Fibroblast of mammary gland (primary cell): ENCODE measurements at places on chromosomes 7 and 10.

DNA sequence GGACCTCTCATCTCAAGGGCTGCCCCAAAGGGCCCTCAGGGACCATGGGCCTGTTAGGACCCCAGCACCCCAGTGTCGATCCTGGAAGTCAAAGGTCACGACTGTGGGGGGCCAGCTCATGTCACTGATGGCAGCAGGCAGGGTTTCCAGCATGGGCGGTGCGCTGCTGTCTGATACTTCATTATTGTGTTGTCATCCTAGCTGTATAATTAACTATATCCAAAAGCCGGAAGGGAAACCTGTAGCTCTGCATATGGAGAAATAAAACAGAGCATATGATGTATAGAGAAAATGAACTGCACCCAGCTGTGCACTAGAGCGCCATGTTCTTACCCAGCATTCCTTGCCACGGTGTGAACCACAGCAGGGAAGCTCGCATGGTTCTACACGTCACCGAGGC lies 196.3 kb downstream of the EBF3 start:
- DNase-seq: no peak

GRCh38 chr10:29794776-29795611 lies 160.2 kb upstream of the SVIL start:
- DNase-seq: no peak

- no peak for DNase-seq
These were observed 4.9 kb downstream of the ITGA8 start for GRCh38 chr10:15714847-15715246.

DNA sequence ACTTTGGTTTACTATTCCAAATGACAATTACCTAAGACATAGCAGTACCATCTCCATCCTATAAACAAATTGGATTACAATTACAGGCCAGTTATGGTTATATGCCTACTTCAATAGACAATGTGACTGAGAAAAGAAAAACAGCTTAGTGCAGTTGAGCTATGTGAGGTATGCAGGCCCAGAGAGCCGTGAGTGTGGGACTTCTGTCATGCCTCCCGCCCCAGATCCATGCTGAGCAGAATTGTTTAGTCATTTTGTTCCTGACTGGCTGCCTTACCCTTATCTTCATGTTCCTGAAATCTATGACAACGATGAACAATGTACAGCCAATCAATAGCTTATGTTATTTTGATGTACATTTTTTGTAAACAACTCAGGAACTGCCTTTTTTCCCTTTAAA lies 21.7 kb downstream of the LARP4B start:
- DNase-seq: no peak

DNA sequence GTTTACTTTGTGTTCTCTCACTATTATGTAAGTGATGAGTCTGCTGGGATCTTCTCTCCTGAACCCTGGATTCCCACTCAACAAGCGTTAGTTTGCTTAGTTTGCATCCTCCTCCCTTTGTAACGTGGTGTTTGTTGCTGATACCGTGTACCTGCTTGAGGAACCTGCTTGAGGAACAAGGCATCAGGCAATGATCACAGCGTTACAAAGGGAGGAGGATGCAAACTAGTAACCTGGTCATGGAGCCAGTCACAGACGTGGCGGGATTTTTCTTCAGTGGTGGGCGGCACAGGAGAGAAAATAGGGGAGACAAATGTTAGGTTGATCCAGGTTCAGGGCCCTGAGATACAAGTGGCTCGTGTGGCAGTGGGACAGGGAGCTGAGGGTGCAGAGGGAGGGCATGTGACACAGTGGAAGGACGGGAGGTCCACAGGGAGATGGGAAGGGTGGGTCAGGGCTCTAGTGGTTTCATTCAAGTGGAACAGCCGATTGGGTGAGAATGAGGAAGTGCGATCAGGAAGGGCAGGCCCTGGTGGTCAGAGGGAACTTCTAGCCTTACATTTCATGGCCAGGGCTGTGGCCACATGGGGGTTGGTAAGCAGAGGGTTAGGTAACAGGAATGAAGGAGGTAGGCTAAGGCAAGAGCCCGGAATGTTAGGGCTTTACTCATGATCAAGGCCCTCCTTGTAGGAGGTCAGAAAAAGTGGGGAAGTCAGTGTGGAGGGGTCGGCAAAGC lies 38.0 kb downstream of the SNX10 start:
- no peak for DNase-seq

- no peak for DNase-seq
These were observed 41.5 kb downstream of the TET1 start for GRCh38 chr10:68601501-68602265.

- DNase-seq: no peak
These were observed 6.5 kb downstream of the INPP5A start for GRCh38 chr10:132543916-132544743.

DNA sequence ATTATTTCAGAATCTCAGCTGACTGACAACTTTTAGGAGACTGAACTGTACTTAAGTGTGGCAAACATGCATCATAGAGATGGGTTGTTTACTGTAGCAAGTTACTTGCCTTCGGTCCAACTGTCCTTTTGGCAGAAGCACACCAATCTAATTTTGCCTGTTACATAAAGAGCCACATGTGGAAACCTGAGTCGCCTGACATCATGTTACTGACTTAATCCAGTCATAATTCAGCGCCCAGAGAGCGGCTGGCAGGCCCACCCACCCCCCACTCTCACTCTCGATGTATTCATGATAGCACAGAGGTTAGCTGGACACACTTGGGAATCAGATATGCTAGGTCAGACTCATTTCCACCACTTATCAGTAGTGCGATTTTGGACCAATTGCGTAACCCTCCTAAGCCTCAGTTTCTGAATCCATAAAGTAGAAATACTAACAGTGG lies 57.3 kb upstream of the CAPZA2 start:
- DNase-seq: peak; percentile 75

DNA sequence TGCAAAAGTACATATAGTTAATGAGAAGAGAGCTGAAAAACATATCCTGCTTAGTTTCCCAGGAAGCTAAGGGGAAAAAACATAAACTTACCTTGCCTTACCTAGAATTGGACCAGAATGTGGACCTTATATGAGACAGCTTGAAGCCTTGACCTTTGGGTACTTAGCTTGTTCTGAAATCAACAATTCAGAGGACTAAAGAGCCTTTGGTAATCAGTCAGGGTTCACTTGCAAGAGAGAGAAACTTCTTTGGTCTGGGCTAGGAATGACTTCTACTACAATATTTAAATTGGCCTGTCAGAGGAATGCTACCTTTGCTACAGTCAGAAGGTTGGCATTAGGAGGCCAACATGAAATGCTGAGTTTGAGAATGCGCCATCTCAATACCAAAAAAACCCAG lies 24.9 kb downstream of the SAMD8 start:
- DNase-seq: no peak

GRCh38 chr7:43516581-43517342 lies 66.1 kb upstream of the STK17A start:
- DNase-seq: peak; percentile 10

- no peak for DNase-seq
These were observed 63.6 kb downstream of the GPR37 start for GRCh38 chr7:124701955-124702354.

DNA sequence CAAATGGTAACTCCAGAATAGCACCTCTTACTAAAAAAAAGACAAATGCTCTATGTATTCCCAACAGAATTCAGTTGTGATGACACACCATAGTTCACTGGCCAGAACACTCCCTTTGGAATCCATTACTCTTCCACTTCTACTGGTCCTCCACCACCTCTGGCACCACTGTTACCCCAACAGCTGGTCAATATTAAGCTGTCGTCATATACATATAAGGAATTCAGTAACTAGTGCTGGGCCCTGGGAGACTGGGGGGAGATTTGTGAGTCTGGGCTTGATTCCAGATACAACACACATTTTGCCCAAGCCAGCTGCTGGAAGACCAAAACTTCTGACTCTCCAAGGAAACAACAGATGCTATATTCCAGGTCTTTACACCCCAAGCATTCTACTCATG lies 26.0 kb upstream of the ITGA8 start:
- DNase-seq: peak; percentile 90

DNA sequence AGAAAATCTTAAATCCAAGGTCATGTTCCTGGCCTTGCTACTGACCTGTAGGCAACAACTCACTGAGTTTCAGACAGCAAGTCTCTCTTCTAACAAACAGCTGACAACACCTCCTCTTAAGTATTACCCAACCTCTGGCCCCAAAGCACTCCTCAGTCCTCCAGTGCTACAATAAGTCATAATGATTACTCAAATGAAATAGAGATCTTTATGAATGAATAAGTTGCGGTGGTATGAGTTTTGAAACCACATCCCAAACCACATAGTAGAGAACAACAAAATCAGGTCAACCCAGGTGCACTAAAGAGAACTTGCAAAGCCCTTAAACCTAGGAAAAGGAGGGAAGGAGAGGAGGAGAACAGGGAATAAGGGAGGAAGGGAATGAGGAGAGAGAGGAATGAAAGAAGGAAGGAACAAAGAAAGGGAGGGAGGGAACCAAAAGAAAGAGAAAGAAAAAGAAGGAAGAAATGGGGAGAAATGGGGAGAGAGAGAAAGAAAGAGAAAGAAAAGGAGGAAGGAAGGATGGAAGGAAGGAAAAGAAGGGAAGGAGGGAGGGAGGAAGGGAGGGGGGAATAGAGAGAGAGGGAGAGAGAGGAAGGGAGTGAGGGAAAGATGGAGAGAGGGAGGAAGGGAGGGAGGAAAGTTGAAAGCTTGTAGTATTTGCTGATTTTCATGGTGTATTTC lies 142.8 kb upstream of the CALCR start:
- DNase-seq: peak; percentile 73

DNA sequence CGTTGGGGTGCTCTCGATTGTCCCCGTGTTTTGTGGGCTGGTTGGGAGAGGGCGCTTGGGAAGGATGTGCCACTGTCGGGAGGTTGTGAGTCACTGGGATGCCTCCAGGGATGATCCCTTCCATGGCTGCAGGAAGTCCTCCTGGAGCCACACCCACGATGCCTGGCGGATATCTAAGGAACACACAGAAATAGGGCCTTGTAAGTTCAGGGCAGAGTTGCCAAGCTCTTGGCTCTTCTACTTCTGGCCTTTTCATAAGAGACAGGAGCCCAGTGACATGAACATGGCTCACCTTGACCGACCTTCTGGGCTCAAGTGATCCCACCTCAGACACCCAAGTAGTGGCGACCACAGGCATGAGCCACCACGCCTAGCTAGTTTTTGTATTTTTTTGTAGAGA lies 47.6 kb downstream of the ZRANB1 start:
- peak; percentile 42 for DNase-seq

DNA sequence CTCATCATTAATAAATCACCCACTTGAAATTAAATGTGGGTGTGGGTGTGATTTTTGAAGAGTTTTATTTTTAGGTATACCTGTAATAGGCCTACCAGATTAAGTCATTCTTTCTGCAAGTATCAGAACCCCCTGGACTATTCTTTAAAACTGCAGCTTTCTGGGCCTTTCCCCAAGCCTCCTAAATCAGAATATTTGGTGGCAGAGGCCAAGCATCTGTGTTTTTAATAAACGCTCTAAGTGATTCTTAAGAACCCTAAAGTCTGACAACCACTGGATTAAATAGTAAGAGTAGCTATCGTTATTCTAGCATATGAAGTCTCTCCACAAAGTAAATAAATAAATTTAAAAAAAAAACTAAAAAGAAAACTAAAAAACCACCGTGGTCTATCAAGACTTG lies 703.0 kb upstream of the NRP1 start:
- no peak for DNase-seq

DNA sequence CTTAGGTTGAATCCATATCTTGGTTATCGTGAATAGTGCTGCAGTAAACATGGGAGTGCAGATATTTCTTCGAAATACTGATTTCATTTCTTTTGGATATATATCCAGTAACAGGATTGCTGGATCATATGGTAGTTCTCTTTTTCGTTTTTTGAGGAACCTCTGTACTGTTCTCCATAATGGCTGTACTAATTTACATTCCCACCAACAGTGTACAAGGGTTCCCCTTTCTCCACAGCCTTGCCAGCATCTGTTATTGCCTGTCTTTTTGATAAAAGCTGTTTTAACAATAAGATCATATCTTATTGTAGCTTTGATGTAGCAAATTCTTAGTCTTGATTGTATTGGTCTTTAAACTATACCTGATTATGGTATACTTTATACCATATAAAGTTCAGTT lies 45.3 kb downstream of the ZNRF2 start:
- no peak for DNase-seq
